ENCODE measurements at places on chromosomes 3 and 15.

DNA sequence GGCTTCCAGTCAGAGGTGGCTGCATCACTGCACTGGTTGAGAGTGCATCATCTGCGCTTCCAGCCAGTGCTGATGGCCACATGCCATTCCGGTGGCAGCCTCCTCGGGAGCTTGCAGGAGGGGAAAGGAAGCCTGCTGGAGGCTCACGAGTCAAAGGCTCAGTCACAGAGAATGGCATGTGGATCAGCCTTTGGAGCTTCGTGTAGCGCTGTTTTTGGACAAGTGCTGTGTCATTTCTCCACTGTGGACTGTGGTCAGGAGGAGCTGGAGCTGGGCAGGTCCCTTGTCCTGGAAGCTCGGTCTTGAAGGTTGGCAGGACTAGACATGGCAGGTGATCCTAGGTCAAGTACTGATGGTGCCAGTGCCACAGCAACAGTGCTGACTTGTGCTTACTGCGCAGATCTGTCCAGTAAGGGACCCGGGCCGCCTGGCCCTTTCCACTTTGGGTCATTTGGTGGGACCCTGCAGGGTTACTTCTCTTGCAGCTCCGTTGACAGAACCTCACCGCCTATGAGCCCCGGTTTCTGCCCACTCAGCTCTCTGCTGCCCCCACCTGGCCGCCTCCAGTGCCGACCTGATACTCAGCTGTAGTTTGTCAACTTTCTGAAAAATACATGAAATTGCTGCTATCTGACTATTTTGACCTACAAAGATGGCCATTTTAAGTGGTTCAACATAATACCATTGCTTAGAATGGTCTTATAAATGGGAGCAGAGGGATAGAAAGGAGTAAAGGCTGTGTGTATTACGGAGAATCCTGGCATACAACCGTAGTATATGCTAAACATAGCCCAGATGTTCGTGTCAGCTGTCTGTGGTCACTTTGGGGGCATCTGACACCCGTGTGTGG is 27.6 kb upstream of the TRPM1 start:
- DNase-seq, result peak; percentile 18

DNA sequence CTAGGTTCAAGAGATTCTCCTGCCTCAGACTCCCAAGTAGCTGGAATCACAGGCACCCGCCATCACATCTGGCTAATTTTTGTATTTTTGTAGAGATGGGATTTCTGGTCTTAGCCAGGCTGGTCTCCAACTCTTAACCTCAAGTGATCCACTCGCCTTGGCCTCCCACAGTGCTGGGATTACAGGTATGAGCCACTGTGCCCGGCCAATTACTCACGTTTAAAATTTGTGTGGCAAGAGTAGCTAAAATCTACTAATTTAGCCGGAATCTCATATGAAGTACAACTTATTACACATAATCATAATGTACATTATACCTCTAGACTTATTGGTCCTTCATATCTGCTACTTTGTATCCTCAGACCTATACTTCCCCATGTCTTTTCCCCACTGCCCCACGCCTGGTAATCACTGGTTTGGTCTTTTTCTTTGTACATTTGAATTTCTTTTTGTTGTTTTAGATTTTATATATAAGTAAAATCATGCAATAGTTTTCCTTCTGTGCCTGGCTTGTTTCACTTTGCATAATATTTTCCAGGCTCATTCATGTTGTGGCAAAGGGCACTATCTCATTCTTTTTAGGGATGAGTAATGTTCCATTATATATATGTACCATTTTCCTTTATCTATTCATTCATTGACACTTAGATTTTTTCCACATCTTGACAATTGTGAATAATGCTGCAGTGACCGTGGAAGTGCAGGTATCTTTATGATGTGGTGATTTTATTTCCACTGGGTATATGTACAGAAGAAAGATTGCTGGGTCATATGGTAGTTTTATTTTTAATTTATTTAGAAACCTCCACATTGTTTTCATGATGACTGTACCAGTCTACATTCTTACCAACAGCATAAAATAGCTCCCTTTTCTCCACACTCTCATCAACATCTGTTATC is 605.0 kb upstream of the CBLB start:
- no peak for DNase-seq

- no peak for DNase-seq
These were observed 400.4 kb downstream of the LPP start for GRCh38 chr3:188554404-188554803.

DNA sequence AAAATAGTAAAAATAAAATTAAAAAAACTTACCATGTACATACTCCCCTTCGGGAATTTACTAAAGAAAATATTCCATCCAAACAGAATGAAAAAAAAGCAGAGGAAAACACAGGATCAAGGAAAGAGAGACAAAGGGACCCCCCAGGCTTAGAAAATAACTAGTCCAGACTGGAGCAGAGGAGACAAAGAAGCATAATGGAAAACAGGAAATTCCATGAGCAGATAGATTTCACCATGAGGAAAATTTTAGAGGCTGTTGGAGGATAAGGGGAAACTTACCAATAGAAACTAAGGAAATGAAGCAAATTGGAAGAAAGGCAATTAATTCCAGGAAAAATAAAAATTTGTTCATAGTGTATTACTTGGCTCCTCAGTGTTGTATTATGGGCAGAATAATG is 36.7 kb downstream of the SLC27A2 start:
- DNase-seq, result no peak

DNA sequence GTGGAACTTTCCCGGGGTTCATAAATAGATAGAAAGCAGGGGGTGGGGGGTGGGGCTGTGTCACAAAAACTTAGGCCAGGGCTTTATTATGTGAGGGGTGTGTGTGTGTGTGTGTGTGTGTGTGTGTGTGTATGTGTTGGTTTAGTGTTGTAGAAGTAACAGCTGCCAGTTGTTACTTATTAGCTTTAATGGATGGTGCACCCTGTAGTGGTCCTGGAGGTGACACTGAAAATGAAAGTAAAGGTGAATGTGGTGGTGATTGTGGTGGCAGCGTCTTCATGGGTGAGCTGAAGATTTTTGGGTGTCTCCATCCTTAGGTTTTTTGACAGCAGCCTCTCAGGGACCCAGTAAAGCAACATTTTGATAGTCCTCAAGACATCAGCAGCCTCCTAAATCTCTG is 449.9 kb downstream of the PDCD6IP start:
- no peak for DNase-seq

DNA sequence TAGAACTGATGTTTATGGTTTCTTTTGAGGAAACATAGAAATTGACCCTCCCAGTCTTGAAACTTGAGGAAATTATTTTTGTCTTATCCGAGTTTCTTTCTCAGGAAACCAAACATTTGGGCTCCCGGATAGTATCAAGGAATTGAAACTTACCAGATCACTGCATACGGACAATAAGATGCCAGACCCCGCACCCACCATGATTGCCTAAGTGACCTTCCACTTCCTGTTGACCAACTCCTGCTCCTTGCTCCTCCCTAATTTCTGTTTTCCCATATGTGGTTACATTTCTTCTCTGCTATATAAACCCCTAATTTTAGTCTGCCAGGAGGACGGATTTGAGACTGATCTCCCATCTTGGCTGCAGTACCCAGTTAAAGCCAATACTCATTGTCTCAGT is 118.4 kb upstream of the TPRG1 start:
- no peak for DNase-seq

- no peak for DNase-seq
These were observed 121.8 kb downstream of the OXSM start for GRCh38 chr3:25911525-25912295.

DNA sequence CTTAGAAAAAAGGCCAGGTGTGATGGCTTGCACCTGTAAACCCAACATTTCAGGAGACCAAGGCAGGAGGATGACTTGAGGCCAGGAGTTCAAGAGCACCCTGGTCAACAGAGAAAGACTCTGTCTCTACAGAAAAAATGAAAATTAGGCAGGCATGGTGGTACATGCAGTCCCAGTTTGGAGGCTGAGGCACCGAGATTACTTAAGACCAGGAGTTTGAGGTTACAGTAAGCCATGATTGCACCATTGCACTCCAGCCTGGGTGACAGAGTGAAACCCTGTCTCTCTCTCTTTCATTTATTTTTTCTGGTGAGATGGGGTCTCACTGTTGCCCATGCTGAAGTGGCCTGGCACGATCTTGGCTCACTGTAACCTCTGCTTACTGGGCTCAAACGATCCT is 24.7 kb downstream of the IP6K1 start:
- no peak for DNase-seq

DNA sequence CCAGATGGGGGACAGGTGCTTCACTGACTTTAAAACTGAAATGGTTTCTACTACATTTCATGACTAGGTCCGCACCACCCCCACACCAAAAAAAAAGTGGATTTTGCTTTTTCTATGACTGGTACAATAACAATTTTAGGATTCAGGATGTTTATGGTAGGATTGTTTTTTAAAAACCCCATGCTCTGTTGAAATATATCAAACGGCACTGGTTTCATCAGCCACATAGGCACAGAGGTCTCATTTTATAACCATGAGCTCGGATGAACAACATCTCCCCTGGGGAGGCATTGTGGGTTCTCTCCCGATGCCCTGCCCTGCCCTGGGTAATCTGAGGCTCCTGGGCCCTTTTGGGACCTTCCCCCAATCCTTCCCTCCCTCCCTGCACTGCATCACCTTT is 202.7 kb upstream of the KBTBD8 start:
- no peak for DNase-seq

GRCh38 chr3:134598763-134599545 is 51.9 kb downstream of the KY start:
- no peak for DNase-seq

DNA sequence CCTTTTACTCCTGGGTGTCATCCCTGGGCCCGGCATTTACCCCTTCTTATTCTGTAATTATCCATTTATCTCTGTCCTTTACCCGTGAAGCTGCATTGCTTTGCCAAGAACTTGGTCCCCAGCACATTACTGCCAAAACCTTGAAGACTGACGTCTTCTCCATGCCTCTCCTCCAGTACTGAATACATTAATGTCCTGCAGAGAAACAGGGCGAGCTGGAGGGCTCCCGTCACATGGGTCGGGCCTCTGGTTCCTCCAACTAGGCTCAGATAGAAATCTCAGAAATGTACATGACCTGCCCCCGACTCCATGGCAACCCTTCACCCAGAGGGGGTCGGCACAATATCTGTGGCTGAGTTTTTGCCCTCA is 445 bp downstream of the EFCAB12 start:
- no peak for DNase-seq

- DNase-seq, result no peak
These were observed 28.0 kb downstream of the SV2B start for GRCh38 chr15:91128016-91128415.

DNA sequence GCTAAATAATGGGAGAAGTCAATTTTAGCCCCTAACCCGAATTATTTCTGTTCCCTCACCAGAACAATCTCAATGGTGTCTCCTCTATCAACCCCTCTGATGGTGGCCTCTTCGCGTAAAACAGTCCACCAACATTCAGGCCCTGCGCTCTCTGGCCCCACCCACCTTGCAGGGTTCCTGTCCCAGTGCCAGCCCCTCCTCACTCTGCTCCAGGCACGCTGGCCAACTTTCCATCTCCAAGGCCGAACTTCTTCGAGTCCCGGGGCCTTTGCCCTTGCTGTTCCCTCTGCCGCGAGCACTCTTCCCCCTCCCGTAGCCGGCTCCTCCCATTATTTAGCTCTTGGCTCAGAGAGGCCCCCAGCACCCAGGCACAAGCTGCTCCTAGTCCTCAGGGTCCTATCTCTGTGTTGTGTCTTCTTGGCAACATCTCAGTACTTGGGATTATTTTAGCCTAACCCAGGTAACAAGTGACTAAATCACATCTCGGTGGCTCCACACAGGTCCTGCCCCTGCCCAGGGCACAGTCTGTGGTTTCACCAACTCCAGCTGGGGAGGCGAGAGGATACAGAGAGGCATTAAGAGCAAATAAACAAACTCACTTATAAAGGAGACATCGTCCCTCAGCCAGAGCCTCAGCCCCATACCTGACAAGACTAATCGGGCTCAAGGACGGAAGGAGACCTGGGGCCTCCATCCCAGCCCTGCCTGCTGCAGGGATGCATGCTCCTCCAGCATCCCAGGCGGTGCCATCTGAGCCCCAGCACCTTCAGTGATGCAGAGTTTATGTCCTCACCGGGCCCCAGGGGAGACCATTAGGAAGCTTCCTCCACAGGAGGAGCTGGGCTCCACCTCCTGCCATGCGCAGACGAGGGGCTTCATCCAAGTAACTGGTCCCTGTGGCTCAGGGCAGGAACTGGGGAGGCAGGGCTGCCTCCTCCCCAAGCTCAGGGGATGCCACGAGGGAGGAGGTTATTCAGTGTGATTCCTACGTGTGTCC is 19.7 kb upstream of the IQSEC1 start:
- DNase-seq, result no peak

GRCh38 chr3:11910971-11911531 is 64.4 kb upstream of the TAMM41 start:
- DNase-seq, result no peak

DNA sequence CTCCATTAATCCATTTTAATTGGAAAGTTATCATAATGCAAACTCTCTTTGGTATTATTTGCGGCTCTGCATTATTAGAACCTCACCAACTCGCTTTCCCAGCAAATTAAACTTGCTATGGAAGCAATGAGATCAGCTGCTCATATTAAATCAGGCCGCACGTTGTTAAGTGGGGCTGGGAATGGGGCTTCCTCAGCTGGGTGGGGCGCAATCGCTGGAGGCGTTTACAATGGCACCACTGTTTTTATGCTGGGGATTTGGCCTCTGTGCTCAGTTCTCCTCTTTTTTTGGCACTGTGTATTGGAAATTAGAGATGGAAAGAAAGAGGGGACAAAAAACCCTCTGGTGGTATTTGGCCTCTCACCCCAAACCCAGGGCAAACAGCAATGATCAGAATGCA is 72.2 kb downstream of the RPLP1 start:
- no peak for DNase-seq

GRCh38 chr3:36302626-36303025 is 77.7 kb upstream of the STAC start:
- no peak for DNase-seq

DNA sequence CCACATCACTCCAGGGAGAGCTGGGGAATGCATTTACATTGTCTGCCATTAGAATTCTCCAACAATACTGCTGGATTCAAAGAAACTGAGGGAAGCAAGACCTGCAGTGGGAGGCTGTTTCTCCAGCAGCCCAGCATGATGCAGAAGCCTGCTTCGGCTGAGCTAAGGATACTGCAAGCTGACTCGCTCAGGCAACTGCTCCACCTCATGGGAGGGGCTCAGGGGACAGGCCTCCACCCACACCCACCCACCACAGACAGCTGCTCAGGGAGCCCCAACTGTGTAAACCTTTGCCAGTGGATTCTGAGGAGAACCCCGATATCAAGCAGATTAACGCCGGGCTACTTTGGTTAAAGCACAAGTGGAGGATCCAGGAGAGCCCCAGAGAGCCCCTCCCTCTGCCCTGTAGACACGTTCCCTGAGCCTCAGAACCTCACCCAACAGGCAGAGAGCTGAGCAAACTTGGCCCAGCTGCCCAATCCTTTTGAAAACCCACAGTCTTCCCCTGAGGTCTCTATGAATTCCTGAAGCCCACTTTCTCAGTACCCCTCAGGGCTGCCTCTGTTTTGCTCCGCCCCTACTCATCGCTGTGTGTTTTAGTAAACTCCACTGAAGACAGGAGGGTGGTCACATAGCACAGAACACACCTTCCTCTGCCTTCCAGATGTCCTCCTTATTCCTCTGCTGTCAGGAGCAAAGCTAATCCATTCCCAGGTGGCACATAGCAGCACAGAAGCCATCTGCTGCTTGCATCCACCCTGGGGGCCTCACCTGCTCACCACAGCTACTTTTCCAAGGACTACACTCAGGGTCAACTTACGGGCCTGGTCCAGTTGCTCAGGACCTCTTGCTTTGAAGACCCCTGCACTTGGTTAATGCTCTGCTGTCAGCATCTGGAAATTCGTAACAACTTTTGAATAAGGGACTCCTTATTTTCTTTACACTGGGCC is 269.0 kb downstream of the ABHD5 start:
- no peak for DNase-seq

Measured in HepG2 (cell line).